ENCODE measurements at places on chromosomes 2 and 18.

DNA sequence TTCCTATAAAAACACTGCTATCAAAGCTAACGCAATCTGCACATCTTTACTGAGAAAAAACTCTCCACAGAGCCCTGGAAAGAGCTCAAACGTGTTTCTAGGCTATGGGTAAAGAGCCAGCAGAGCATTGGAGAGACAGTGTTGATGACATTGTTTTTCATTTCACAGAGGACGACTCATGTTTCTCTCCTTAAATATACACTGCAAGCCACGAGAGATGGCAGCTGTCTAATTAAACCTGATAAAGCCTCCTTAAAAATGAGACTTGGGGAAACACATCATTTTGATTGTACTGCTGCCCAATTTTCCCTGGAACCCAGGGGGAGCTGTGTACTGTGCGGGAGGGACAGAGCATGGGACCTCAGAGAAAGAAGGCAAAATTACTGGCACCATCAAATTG, 294.3 kb upstream of the SETBP1 start:
- DNase-seq, result no peak
- H3K4me1 ChIP-seq, result no peaks in the 10 kb centered on the region
- H3K27me3 ChIP-seq, result no peaks in the 10 kb centered on the region
- no peak overlapping the region for H3K4me3 ChIP-seq
- no peaks in the 10 kb centered on the region for H3K36me3 ChIP-seq

- DNase-seq, result no peak
- H3K27ac ChIP-seq, result no peak overlapping the region
- peaks cover 29% of the 10 kb centered on the region for H3K36me3 ChIP-seq
- H3K27me3 ChIP-seq, result no peaks in the 10 kb centered on the region
- no peak overlapping the region for H3K4me3 ChIP-seq
Observed at GRCh38 chr18:12426924-12427323, 19.2 kb downstream of the PRELID3A start.

- no peaks in the 10 kb centered on the region for H3K27me3 ChIP-seq
- H3K36me3 ChIP-seq, result no peaks in the 10 kb centered on the region
- H3K4me3 ChIP-seq, result no peak overlapping the region
- no peak for DNase-seq
- no peak overlapping the region for H3K27ac ChIP-seq
Observed at GRCh38 chr2:207054521-207054920, 111.2 kb downstream of the KLF7 start.

GRCh38 chr2:6920743-6921064, 3.5 kb downstream of the RNF144A start:
- DNase-seq, result peak; percentile 12
- peaks cover 36% of the 10 kb centered on the region for H3K4me1 ChIP-seq
- H3K4me3 ChIP-seq, result no peak overlapping the region
- H3K27me3 ChIP-seq, result no peaks in the 10 kb centered on the region
- H3K36me3 ChIP-seq, result no peaks in the 10 kb centered on the region
- no peak overlapping the region for H3K27ac ChIP-seq

DNA sequence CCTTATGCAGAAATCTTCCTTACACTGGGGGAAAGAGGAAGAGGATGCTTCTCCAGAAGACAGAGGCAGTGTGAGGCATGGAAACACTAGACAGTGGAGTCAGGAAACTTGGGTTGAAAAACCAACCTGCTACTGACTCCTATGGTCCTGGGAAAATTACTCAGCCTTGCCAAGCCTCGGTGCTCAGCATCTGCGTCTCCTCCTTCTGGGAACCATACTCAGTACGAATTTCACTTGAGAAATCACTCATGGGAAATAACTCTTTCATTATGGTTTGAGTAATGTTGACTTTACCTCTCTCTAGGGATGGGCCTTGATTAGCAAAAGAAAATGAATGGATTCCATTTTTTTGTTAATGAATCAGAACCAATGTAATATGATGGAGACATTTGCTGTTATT, 96.5 kb downstream of the KCNE4 start:
- no peaks in the 10 kb centered on the region for H3K4me1 ChIP-seq
- no peak overlapping the region for H3K4me3 ChIP-seq
- no peaks in the 10 kb centered on the region for H3K27me3 ChIP-seq
- DNase-seq, result no peak
- no peaks in the 10 kb centered on the region for H3K36me3 ChIP-seq
- no peak overlapping the region for H3K27ac ChIP-seq

GRCh38 chr2:201866643-201867473, 60.5 kb downstream of the CDK15 start:
- H3K27me3 ChIP-seq, result no peaks in the 10 kb centered on the region
- DNase-seq, result no peak
- no peak overlapping the region for H3K27ac ChIP-seq
- H3K4me1 ChIP-seq, result no peaks in the 10 kb centered on the region
- no peaks in the 10 kb centered on the region for H3K36me3 ChIP-seq
- no peak overlapping the region for H3K4me3 ChIP-seq

GRCh38 chr18:79784965-79785770, 12.6 kb upstream of the KCNG2 start:
- H3K4me3 ChIP-seq, result no peak overlapping the region
- H3K36me3 ChIP-seq, result no peaks in the 10 kb centered on the region
- no peak overlapping the region for H3K27ac ChIP-seq
- DNase-seq, result no peak

- DNase-seq, result no peak
- no peaks in the 10 kb centered on the region for H3K27me3 ChIP-seq
- H3K27ac ChIP-seq, result peak overlapping the region; percentile 3
Observed at GRCh38 chr18:55862693-55863390, 274.9 kb upstream of the TCF4 start.

- H3K27me3 ChIP-seq, result no peaks in the 10 kb centered on the region
- no peaks in the 10 kb centered on the region for H3K36me3 ChIP-seq
- no peaks in the 10 kb centered on the region for H3K4me1 ChIP-seq
- no peak overlapping the region for H3K27ac ChIP-seq
Observed at GRCh38 chr2:141728886-141729285, 401.9 kb downstream of the LRP1B start.

DNA sequence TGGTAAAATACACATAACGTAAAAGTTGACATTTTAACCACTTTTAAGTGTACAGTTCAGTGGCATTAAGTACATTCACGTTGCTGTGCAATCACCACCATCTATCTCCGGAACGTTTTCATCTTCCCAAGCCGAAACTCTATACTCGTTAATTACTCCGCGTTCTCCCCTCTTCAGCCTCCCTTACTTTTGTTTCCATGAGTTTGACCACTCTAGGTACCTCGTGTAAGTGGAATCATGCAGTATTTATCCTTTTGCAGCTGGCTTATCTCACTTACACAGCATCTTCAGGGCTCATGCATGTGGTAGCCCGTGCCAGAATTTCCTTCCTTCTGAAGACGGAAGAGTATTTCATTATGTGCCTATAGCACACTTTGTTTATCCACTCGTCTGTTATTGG, 225.2 kb downstream of the SLC4A3 start:
- H3K4me1 ChIP-seq, result peaks cover 8% of the 10 kb centered on the region
- H3K27ac ChIP-seq, result no peak overlapping the region
- H3K27me3 ChIP-seq, result peaks cover 47% of the 10 kb centered on the region
- no peak overlapping the region for H3K4me3 ChIP-seq
- DNase-seq, result no peak

- no peak for DNase-seq
- no peak overlapping the region for H3K27ac ChIP-seq
- no peak overlapping the region for H3K4me3 ChIP-seq
- H3K4me1 ChIP-seq, result peaks cover 8% of the 10 kb centered on the region
- no peaks in the 10 kb centered on the region for H3K27me3 ChIP-seq
Observed at GRCh38 chr2:236852977-236853374, 232.7 kb upstream of the COPS8 start.

DNA sequence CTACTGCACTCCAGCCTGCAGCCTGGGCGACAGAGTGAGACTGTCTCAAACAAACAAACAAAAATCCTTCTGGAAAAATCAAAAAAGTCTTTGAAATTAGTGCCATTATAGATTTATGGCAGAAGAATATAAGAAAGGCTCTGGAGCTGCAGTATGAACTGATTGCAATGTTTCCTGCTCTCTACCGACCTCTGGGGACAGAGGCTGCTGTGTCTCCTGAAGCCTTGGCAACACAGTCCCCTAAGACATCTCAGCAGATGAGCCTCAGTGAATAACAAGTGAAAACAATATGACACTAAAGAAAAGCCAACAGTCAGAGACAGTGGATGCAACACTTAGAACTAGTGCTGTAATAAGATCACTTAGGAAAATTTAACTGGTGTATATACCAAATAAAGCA, 494.9 kb upstream of the LRATD1 start:
- H3K4me3 ChIP-seq, result no peak overlapping the region
- no peaks in the 10 kb centered on the region for H3K36me3 ChIP-seq
- no peak overlapping the region for H3K27ac ChIP-seq
- no peaks in the 10 kb centered on the region for H3K27me3 ChIP-seq
- DNase-seq, result no peak

DNA sequence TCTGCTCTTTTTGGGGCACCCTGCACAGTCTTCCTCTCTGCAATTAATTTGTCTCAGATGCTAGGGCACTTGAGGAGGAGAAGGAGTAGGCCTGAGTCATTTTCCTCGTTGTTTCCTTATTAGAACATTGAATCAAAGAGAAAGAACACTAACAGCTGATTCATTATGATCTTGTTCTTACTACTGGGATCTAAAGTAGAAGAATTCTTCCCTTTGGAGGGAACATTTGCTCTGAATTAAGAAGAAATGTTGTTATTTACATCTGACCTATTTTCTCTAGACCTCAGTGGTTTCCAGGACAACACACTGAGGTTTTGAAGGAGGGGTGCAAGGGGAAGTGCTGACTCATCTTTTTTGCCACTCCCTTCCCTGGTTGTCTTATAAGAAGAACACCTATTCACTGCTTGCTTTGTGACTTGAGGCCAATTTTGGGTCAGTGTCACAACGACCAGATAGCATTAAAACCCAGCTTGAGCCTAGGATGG, 24.3 kb upstream of the STAT1 start:
- H3K27me3 ChIP-seq, result no peaks in the 10 kb centered on the region
- no peak overlapping the region for H3K4me3 ChIP-seq
- no peaks in the 10 kb centered on the region for H3K36me3 ChIP-seq
